GM04503 (cell line): ENCODE measurements at places on chromosomes 2 and 18.
A peak's percentile ranks its signal among the peaks of the same experiment; 100 is the strongest.

DNA sequence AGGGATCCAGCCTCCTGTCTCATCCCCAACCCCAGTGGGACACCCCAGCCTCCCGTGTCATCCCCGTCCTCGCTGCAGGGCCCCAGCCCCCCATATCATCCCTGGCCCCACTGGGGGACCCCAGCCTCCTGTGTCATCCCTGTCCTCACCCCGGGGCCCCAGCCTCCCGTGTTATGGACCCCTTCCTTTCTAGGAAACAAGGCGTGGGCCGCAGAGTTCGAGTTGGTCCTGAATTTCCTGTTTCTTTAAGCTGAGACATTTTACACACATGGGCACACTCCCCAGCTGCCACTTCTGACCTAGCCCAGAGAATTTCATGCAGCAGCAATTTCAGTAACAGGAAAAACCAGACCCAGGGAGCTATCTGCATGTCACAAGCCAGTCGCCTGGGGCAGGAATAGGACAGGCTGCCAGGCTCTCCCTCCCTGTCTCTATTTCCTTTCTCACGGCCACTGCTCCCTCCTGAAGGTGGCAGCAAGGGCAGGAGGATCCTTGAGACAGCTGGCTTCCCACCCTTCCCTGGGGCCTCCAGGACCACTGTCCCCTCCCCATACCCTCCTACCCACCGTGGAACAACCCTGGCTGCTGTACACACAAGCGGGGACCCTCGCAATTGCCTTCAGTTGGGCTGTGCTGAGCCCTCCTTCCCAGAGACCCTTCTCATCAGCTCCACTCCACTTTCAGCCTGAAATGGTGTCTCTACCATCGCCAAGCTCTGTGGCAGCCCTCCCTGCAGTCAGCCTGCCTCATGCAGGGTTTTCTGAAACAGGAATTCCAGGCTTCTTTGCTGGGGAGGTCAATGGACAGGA, 141.9 kb upstream of the ID2 start:
- DNase-seq: no peak

GRCh38 chr2:12769492-12770105, 52.9 kb downstream of the TRIB2 start:
- no peak for DNase-seq

GRCh38 chr2:42060718-42061619, 13.1 kb downstream of the PKDCC start:
- DNase-seq: no peak

GRCh38 chr2:137969418-137969765, 5.1 kb downstream of the HNMT start:
- peak; percentile 80 for DNase-seq

- no peak for DNase-seq
These were observed 674 bp downstream of the PTPN4 start for GRCh38 chr2:119760237-119760955.

GRCh38 chr2:169828141-169828811, 1.0 kb downstream of the UBR3 start:
- no peak for DNase-seq

GRCh38 chr18:58535340-58536201, 93.3 kb downstream of the ALPK2 start:
- no peak for DNase-seq

DNA sequence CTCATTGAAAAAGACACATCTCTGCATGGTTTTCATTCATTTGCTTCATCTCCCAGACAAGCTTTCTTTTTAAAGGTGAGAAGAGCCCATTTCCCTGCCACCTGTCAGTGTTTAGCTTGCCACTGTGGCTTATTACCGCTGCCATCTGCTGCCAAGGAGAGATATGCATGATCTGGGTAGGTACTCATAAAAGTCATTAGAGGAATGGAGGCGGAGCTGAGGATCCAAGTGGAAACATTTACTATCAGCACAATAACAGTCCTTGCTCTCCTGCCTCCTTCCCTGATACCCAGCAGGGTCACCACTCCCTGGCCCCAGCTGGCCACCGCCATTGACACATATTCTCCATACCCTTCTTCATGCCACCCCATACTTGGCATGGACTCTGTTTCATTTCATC, 390.4 kb downstream of the TSN start:
- no peak for DNase-seq

DNA sequence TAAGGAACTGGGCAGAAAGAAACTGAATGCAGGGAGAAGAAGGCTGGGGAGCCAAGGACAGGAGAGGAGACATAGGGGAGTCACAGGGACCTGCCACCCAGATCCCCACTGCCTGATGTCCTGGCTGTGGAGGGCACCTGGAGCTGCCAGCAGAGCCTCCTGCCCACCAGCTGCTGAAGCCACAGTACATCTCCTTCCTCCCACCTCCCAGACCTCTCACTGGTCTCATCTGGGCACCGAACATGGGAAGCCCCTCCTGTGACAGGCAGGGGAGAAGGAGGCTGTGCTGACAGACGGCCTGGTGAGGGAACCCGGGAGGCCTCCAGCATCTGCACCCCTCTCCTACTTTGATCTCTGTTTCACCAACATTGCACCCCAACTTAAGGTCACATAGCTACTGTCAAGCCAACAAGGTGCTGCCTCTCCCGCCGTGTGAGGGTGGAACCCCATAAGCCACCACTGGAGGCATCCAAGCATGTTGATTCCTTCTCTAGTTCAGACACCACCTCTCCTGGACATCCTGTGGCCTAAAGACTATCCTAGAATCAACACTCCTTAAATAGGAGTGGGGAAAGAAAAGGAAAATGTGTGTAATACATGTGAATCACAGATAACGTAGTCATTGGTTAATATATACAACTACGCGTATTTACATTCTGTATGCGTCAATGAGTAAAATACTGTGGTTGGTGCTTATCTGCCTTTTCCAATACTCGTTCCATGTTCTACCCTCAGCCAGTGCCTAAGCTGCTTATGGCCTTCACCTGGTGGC, 3.5 kb upstream of the RNPEPL1 start:
- DNase-seq: no peak

DNA sequence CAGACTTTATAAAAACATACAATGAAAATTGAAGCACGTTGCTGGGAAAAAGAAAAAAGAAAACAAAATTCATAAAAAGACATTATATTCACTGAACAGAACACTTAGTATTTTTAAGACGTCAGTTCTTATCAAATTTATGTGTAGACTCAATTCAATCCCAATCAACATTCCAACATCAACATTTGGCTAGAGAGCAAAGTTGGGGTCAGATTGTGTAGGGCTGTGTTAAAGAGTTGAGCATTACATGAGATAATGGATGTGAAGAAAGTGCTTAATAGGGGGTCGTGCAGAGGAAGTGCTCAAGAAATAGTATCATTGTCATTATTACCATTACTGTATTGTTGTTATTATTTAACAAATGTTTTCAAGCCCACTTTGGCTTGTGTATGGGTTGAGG, 154.1 kb upstream of the TNP1 start:
- no peak for DNase-seq

DNA sequence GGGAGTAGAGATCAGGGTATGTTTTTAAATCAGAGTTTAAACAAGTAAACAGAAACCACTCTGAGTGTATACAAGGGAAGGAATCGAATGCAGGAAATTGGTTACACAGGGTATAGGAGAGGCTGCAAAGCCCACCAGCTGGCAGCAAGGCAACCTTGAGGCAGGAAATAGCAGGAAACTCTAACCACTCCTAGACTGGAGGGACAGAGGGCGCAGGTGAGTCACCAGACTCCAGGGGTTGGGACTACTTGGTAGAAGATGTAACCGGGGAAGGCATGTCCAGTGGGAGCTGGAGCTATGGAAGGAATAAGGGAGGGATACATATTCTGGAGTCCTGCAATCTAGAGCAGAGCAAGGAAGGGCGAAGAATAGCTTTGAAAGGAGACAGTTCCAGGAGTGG, 152.3 kb downstream of the MEIS1 start:
- DNase-seq: no peak

DNA sequence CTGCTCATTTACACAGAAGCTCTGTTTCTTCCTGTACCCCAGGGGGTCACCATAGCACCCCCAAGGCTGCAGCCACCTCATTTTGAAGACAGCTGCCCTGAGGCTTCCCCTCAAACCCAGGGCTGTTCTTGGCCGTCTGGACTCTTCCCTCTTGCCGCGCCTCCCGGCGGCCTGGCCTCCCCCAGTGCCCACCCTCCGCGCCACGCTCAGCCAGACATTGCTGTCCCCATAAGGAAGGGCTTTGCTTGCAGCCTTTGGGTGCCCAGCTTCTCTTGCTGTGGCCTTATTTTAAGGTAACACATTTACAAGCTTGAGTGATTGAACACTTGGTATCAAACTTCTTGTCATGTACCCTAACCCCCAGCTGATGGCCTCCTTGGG, 79.0 kb downstream of the STPG4 start:
- no peak for DNase-seq

GRCh38 chr2:205527801-205528200, 154.5 kb upstream of the NRP2 start:
- no peak for DNase-seq

DNA sequence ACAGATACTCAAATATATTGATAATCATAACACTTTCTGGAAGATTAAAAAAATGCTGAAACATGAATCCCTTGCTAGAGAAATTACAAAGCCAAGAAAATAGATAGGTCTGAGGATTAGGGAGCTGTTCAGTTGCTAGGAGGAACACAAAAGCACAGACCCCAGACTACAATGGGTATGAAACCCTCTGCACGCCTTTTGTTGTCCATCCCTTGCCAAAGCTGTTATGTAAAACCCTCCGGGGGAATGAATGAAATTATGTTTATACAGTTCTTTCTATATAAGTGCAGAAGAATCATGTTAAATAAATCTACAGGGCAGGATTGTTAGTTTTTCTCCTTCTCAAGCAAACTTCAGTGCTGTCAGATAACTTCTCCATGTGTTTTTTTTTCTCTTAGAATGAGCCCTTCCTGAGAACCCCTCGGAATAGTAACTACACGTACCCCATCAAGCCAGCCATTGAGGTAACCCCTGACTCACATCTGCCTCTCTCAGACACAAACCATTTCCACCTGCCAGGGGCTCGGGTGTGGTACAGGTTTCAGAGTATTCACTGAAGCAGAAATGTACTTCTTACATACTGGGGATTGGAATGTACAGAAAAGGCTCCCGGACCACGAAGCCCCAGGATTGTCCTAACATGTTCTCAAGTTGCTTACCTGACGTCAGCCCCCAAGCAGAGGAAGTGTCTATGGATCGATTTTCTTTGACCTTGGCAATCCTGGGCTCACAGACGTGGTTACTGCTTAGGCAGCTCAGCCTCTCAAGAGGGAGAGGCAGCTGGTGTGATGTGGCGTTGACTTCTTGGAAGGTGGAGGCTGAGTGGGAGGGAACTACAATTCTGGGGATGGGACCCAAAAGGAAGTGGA, 118.0 kb downstream of the PLB1 start:
- no peak for DNase-seq

GRCh38 chr2:132984731-132985130, 314.7 kb upstream of the LYPD1 start:
- no peak for DNase-seq

- DNase-seq: no peak
These were observed 8.3 kb downstream of the DLX1 start for GRCh38 chr2:172093416-172094293.
